ENCODE measurements at places on chromosomes 1 and 21.

- DNase-seq = no peak
Measured at GRCh38 chr1:1003618-1004419, 3.9 kb upstream of the HES4 start.

- DNase-seq = no peak
Measured at GRCh38 chr1:27591622-27592021, 12.3 kb downstream of the AHDC1 start.

GRCh38 chr1:31559715-31560114 lies 16.6 kb upstream of the TINAGL1 start:
- DNase-seq = no peak

- peak; percentile 49 for DNase-seq
Measured at GRCh38 chr1:221439008-221439746, 302.7 kb downstream of the DUSP10 start.

- DNase-seq = no peak
Measured at GRCh38 chr1:5949085-5949760, 43.0 kb downstream of the NPHP4 start.

DNA sequence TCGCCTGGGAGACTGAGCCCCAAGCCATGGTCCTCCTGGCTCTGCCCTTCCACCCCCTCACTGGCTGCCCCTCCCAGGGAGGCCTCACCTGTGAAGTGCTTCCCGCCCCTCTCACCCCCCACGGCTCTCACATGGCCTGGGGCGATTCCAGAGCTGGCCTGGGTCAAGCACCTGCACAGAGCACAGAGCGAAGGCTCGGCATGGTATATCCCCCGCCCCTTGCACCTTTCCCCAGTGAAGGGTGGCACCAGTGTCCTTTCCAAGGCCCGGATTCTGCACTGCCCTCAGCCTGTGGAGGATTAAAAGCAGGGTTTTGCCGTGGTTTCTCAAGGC lies 1.1 kb upstream of the AJAP1 start:
- DNase-seq = no peak

GRCh38 chr1:197356723-197357533 lies 88.9 kb downstream of the CRB1 start:
- DNase-seq = no peak

- no peak for DNase-seq
Measured at GRCh38 chr1:43007377-43008114, 48.9 kb upstream of the SLC2A1 start.

- no peak for DNase-seq
Measured at GRCh38 chr1:81414488-81415015, 386.2 kb upstream of the ADGRL2 start.

DNA sequence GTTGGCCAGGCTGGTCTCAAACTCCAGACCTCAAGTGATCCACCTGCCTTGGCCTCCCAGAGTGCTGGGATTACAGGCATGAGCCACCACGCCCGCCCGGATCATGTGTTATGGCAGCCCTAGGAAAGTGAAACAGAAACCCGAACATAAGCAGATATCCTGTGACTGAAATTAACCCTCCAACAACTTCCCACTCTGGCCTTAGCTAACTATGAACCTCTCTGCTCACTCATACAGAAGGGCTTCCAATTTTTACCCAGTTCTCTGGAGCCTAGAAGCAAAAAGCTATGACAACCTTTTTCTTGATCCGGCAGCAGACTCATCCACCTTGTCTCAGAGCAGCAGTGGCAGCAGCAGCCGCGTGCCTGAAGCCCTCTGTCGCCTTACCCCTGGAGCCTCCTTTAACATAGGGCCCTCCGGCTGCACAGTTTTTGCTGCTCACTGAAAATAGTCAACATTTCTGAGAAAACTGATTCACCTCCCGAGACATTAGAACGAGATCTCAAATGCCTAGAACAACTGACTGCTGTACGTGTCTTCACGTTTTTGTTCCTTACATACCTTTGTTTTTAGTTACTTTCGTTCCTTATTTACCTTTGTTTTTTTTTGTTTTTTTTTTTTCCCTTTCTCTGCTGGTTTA lies 9.3 kb downstream of the CBR1 start:
- DNase-seq = no peak

GRCh38 chr1:48920851-48921250 lies 144.2 kb upstream of the BEND5 start:
- no peak for DNase-seq

GRCh38 chr1:9561429-9561828 lies 22.2 kb downstream of the SLC25A33 start:
- no peak for DNase-seq

All from activated T-helper 1 cell treated with anti-CD3 and anti-CD28 coated beads, Interleukin-2, amount 50 U/mL, for 16 hours (primary cell).